ENCODE measurements at places on chromosomes 2 and 18.

- peak overlapping the region; percentile 91 for H3K27ac ChIP-seq
- H3K4me3 ChIP-seq: peak overlapping the region; percentile 94
- DNase-seq: no peak
- peaks cover 40% of the 10 kb centered on the region for H3K4me1 ChIP-seq
- no peaks in the 10 kb centered on the region for H3K36me3 ChIP-seq
- no peaks in the 10 kb centered on the region for H3K27me3 ChIP-seq
Observed at GRCh38 chr2:216109962-216110614, 940 bp downstream of the XRCC5 start.

GRCh38 chr2:189328848-189329245 lies 112.4 kb upstream of the WDR75 start:
- no peaks in the 10 kb centered on the region for H3K36me3 ChIP-seq
- no peaks in the 10 kb centered on the region for H3K4me1 ChIP-seq
- no peak overlapping the region for H3K27ac ChIP-seq
- no peaks in the 10 kb centered on the region for H3K27me3 ChIP-seq
- DNase-seq: no peak
- no peak overlapping the region for H3K4me3 ChIP-seq

DNA sequence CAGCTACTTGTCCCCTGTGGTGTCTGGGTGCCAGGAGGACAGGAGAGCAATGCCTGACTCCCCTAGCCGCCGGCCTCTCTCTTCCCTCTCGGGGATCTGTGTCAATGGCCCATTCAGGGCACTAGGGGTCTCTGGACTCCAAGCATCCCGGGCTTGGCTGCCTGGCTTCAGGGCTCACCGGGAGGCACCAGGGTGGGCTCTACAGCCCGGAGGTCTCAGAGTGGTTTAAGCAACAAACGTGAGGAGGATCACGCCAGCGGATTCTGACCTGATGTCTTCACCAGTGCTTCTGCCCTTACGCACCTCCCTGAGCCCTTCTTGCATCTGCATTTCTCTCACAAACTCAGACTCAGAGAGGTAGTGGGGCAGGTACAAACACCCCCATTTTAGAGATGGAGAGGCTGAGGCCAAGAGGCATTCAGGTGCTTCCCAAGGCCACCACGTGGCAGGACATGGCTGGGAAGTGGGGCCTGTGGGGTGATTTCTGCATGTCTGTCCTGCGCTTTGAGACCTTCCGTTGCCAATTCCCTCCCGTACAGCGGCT lies 243.0 kb downstream of the CELF4 start:
- peaks cover 33% of the 10 kb centered on the region for H3K27me3 ChIP-seq
- no peaks in the 10 kb centered on the region for H3K4me1 ChIP-seq
- no peaks in the 10 kb centered on the region for H3K36me3 ChIP-seq
- H3K27ac ChIP-seq: no peak overlapping the region
- H3K4me3 ChIP-seq: no peak overlapping the region

DNA sequence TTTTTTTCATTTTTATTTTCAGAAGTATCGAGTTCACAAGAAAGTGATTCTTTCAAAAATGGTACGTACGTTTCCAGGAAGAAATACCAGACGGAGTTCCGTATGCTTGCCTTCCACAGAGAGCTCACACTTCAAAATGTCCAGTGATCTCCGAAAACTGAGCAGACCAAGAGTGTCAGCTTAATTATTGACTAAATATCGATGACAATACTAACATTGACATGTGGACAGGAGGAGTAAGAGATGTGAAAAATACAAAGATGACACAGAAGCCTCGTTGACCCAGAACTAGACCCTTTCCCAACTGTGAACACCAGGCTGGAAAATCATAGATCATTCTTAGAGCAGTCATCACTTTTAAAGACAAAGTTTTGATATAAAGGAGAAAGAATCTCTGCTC lies 440.0 kb upstream of the POU3F3 start:
- peaks cover 47% of the 10 kb centered on the region for H3K27me3 ChIP-seq
- H3K4me1 ChIP-seq: no peaks in the 10 kb centered on the region
- H3K27ac ChIP-seq: no peak overlapping the region
- no peak overlapping the region for H3K4me3 ChIP-seq

GRCh38 chr2:214995926-214996670 lies 142.3 kb downstream of the ABCA12 start:
- no peak overlapping the region for H3K4me3 ChIP-seq
- DNase-seq: no peak
- no peaks in the 10 kb centered on the region for H3K27me3 ChIP-seq

DNA sequence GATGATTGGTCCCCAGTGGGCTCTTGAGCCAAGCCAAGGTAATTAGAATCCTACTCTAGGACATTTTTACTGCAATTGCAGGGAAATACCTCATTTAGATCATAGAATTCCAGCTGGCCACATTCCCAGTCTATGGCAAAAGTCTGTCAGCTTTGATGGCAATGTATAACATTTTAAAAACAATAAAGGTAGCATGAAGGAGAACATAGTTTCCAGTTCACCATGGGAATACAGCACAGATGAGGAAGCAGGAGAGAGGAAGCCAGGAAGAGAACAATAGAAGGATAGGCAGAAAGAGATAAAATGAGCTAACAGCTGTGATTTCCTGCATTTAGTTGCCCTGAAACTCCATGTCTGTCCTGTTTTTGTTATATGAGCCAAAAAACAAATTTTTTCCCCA lies 897.3 kb upstream of the DDX18 start:
- H3K27me3 ChIP-seq: no peaks in the 10 kb centered on the region
- no peak for DNase-seq
- H3K4me3 ChIP-seq: no peak overlapping the region
- no peaks in the 10 kb centered on the region for H3K4me1 ChIP-seq
